ENCODE measurements at places on chromosomes 6 and 20.

GRCh38 chr20:26276554-26277210 lies 580.0 kb upstream of the ZNF337 start:
- DNase-seq, result no peak

- no peak for DNase-seq
Measured at GRCh38 chr6:149614337-149614736, 34.2 kb downstream of the KATNA1 start.

GRCh38 chr20:47269309-47270165 lies 87.0 kb downstream of the ZMYND8 start:
- no peak for DNase-seq

DNA sequence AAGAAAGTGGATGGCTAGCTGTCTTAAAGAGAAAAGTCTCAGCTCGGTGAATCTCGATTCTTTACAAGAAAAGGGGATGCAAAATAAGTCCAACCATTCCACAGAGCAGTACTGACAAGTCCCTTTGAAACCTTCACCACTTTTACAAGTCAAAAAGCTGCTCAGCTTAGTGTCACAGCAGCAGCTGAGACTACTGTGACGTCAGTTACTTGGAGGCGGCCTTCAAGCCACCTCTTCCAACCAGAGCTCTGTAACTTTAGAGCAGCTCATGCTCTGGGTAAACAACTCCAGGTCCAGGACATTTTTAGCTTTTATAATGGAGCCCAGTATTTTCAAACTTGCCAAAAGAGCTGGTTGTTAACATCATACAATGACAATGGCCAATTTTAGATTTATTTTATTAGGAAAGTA lies at the start of gene KIAA0408:
KIAA0408 (minus strand) TSS at position 159 of the 411 bp plus-strand sequence. CDS start 5,408 bp downstream, outside the sequence.
- no peak for DNase-seq

GRCh38 chr20:59603176-59603575 lies 1.2 kb upstream of the PHACTR3 start:
- DNase-seq, result no peak

DNA sequence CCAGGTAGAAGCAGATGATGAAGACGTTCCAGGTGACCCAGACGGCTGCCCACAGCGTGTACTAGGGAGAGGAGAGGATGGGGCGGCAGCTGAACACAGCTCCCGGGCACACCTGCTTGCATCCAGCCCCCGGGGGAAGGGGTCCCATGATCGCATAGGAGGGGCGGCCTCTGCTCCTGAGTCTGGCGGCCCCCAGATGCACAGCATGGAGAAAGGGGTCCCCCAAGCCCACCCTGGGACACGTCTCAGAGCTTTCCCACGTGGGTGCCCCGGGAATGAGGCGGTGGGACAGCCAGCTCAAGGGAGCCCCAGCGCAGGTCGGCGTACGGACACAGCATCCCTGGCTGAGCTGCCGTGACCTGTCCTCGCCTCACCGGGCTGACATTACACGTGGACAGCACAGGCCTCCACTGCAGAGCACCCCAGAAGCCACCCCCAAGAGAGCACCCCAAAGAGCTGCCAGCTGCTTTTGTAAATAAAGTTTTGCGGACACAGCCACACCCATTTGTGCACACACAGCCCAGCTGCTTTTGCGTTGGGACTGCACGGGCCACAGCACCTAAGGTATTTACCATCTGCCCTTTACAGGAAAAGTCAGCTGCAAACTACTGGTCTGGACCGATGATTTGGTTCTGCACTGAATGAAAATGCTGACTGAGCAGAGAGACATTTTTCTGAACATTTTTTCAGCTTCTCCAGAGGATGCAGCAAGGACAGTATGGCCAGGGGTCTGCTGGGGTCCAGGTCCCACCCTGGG lies 5.2 kb downstream of the NKAIN4 start:
- DNase-seq, result no peak
